ENCODE measurements at places on chromosomes 7 and 10. TPM values are rescaled to one million over a fixed set of nuclear protein-coding genes. Genes with fewer than 3 reads are reported as not detected.

Gene DNAH11
- total RNA-seq = under 0.01 TPM

Gene MYOZ1
- 0.32 TPM for total RNA-seq

DNA sequence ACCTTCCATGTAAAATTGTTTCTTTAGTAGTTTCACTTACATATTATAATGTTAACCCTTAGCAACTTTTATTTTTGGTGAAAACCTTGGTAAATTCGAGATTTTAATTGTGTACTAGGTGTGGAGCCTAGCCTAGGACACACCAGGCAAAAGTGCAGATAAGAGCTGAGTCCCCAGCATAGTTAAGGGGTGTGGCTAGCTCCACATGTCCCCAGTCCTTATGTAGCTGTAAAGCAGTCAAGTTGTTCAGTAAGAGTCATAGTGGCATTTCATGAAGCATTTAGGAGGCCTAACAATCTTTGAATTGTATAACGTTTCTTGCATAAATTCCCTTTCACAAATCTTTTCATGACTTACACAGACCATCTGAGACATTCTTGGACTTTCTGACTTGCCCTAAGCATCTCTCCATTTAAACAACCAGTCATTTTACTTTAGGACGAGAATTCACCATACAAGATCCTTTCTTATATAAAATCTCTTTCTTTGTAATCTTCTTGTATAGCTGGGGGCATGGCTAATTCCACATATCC, 53.8 kb upstream of the INHBA start:
- DNase-seq = no peak

DNA sequence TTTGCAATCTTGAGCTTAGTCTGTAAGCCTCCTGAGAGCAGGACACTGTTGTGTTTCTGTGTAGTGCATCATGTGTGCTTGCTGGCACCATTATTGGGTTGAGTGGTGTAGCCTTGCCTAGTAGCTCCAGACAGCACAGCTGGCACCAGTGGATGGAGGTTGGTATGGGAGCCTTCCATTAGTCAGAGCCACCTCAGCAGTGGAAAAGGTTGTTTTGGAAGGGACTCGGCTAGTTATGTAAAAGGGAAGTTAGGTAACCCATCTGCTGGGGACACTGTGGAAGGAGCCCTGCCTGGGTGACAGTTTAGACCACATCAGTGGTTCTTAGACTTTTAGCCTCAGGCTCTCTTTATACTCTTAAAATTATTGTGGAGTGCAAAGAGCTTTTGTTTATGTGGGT, 16.3 kb downstream of the MINDY4 start:
- no peak for DNase-seq

DNA sequence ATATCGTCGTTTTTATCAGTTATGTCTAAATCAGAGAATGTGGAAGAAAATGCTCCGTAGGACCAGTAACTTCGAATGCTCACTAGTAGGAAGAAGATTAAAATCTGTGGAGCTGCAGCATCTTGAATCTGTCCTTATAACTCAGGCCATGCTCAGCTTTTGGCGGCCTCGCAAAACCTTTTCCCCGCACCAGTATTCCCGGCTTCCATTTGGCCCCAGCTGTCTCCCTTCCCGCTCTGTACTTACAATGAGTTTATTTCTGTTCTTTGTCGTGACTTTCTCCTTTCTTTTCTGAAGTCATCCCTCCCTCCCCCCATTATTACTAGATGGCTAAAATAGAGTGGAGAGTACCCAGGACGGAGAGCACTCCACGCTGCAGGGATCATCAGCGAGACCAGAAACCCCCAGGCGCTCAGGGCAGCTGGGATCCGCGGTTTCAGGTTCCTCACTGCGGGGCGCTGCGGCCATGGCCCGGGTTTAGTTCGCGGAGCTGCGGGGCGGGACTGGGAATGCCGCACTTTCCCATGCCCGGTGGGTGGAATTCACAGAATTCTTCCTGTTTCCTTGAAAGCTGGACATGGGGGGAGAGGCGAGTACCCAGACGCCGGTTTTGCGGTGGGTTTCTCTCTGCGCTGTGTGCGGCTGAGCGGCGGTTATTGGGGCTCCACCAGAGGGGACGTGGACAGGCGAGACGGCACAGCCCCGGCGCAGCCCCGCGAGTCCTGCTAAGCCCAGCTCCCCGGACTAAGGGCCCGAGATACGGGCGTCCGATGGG, 183.5 kb downstream of the POM121L12 start:
- no peak for DNase-seq

Data from fibroblast of villous mesenchyme (primary cell).